ENCODE measurements at places on chromosomes 1 and 21. TPM values are rescaled to one million over a fixed set of nuclear protein-coding genes. Genes with fewer than 3 reads are reported as not detected.
A peak's percentile ranks its signal among the peaks of the same experiment; 100 is the strongest.

DNA sequence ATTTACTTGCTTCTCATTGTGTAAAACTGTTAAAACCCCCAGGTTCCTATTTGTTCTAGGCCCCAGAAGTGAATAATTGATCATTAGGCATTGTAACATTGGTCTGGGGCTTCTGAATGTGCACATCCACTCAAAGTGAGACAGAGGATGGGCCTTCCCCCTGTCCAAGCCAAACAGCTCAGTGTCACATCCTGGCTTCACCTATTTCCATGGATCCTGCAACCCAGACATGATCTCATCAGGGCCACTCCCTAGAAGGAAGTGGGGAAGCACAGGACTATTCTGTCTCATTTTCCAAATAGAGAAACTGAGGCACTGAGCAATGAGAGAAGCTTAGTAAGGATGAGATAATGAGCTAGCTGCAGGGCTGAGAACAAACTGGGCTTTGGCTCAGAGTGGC, 47.4 kb upstream of the TSPAN2 start:
- no peak overlapping the region for H3K4me3 ChIP-seq
- no peaks in the 10 kb centered on the region for H3K4me1 ChIP-seq

- no peaks in the 10 kb centered on the region for H3K27me3 ChIP-seq
- H3K4me3 ChIP-seq: no peak overlapping the region
- H3K27ac ChIP-seq: no peak overlapping the region
- no peaks in the 10 kb centered on the region for H3K4me1 ChIP-seq
Observed at GRCh38 chr1:72202761-72203160, 79.6 kb downstream of the NEGR1 start.

- H3K4me3 ChIP-seq: no peak overlapping the region
- H3K36me3 ChIP-seq: no peaks in the 10 kb centered on the region
- no peak for ATAC-seq
- H3K27ac ChIP-seq: peak overlapping the region; percentile 65
- peaks cover 71% of the 10 kb centered on the region for H3K4me1 ChIP-seq
- H3K27me3 ChIP-seq: no peaks in the 10 kb centered on the region
Observed at GRCh38 chr1:8456991-8457390, 139.1 kb downstream of the SLC45A1 start.

GRCh38 chr1:112583366-112583765, 35.6 kb downstream of the ST7L start:
- ATAC-seq: no peak
- H3K27me3 ChIP-seq: no peaks in the 10 kb centered on the region
- no peaks in the 10 kb centered on the region for H3K4me1 ChIP-seq
- no peak overlapping the region for H3K4me3 ChIP-seq

DNA sequence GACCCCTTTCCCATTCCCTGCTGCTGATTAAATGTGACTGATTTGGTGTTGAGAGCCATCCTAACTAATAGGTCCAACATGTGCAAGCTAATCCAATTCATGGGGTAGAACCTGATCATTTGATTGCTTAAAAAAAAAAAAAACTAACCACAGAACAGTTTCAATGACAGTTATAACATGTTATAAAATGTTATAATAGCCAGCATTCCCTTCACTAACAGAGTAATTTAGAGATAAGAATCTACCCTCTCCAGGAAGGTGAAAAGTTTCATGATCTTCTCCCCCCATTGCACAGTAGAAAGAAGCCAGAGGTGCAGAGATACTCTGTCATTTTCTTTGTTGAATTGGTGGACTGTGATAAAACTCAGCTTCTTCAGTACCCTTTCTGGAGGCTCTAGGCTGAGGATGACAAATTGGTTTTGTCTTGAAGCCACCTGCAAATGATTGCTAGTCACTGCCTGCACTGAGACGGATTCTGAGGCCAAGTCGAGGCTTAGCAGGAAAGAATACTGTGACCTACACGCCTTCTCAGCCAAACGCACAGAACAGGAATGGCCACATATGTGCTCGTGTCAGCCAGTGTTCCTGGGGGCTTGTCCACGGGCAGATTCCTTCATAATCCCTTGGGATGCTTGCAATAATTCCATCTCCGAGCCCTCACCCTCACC, 215.7 kb upstream of the IRF2BP2 start:
- H3K4me1 ChIP-seq: peaks cover 14% of the 10 kb centered on the region
- no peak overlapping the region for H3K4me3 ChIP-seq
- H3K27ac ChIP-seq: no peak overlapping the region
- H3K27me3 ChIP-seq: no peaks in the 10 kb centered on the region
- no peaks in the 10 kb centered on the region for H3K36me3 ChIP-seq

DNA sequence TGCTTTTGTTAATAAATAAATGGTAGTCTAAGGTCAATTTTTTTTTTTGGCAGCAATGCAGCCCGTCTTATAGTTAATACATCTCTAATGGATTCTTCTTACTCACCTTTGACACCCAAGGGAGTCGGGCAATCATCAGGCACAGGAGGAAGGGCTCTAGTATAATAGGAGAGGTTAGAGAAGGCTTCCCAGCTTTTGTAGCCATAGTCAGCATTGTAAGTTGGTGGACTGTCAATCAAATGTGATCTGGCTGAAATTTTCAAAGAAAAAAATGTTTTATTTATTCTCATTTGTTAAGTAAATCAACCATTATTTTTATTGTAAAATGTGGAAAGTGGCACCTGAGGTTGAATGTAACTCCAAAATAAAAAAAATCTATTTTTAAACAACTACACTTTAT, 2.1 kb downstream of the PTGS2 start:
- H3K27ac ChIP-seq: no peak overlapping the region
- H3K36me3 ChIP-seq: peaks cover 49% of the 10 kb centered on the region
- ATAC-seq: no peak
- H3K4me3 ChIP-seq: no peak overlapping the region
- no peaks in the 10 kb centered on the region for H3K27me3 ChIP-seq
- no peaks in the 10 kb centered on the region for H3K4me1 ChIP-seq

DNA sequence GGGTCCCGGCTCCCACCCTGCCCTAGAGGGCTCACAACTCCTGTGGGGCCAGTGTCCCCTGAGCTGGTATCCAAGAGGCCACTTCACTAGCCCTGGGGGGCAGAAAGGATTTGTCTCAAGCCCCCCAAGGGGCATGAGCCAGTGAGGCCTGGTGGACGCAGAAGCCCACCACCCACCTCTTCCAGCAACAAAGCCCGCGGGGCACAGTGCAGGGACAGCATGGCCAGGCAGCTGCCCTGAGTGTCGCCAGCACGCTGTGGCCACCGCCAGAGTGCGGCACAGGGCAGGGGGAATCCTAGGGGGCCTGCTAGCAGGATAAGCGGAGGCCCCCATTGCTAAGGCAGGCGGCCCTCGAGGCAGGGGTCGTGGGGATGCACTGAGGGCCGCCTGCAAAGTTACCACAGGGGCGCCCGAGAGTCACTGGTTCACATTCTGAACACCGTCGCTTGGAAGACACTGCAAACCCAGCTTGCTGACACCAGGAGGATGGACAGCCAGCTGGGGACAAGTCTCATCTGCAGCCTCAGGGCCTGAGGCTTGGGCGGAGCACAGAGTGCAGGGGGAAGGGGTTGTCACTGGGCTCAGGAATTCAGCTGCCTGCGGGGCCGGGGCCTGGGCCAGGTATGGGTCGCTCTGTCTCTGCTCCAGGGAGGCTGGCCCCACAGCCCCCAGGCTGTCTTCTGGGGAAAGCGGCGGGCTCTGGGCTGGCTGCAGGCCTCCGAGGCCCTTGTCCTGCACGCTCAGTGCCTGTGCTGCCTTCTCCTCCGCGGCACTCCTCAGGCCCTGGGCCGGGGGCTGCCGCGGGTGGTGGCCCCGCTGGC, 26.8 kb downstream of the SLC19A1 start:
- peaks cover 41% of the 10 kb centered on the region for H3K36me3 ChIP-seq
- H3K4me1 ChIP-seq: no peaks in the 10 kb centered on the region
- no peak for ATAC-seq
- H3K27me3 ChIP-seq: no peaks in the 10 kb centered on the region
- H3K27ac ChIP-seq: no peak overlapping the region
- no peak overlapping the region for H3K4me3 ChIP-seq

DNA sequence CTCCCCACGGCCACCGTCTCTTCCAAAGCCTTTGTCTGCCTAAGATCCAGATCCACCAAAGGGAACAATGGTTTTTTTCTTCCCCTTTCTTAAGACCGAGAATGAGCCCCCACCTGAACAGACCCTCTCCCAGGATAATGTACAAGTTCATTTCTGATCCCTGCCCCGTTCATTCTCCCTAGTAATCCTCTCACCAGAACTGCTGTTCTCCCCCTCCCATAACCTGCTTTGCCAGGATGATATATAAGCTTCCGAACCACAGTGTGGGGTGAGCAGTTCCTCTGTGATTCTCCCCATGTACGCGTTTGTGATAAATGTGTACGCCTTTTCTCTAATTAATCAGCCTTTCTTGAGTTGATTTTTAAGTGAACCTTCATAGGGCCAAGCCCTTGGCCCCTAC, 4.9 kb downstream of the RD3 start:
- H3K27me3 ChIP-seq: peaks cover 7% of the 10 kb centered on the region
- no peaks in the 10 kb centered on the region for H3K36me3 ChIP-seq
- no peak for ATAC-seq
- no peaks in the 10 kb centered on the region for H3K4me1 ChIP-seq

DNA sequence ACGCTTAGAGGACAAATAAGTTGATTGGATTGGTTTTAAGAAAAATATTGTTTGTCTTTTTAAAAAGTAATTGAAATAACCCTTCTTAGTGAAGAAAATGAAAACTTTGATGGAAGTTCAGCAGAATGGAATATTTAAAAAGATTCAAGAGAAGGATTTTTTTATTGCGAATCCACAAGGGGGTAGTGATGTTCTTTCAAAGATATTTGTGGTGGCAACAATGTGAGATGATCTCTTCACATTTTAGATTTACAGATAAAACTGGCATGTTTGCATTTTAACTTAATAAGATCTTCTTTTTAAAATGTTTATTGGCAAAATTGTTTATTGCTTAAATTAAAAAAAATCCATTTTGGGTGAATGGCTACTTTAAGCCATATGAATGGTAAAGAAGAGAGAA, 8.9 kb downstream of the CAMTA1 start:
- H3K36me3 ChIP-seq: peaks cover 3% of the 10 kb centered on the region
- H3K4me3 ChIP-seq: no peak overlapping the region
- H3K4me1 ChIP-seq: peaks cover 6% of the 10 kb centered on the region

- ATAC-seq: no peak
Observed at GRCh38 chr1:214335567-214335966, 54.6 kb downstream of the SMYD2 start.

GRCh38 chr1:57112148-57112547, 146.3 kb upstream of the C8B start:
- no peaks in the 10 kb centered on the region for H3K4me1 ChIP-seq
- ATAC-seq: no peak
- H3K4me3 ChIP-seq: no peak overlapping the region
- no peaks in the 10 kb centered on the region for H3K27me3 ChIP-seq

DNA sequence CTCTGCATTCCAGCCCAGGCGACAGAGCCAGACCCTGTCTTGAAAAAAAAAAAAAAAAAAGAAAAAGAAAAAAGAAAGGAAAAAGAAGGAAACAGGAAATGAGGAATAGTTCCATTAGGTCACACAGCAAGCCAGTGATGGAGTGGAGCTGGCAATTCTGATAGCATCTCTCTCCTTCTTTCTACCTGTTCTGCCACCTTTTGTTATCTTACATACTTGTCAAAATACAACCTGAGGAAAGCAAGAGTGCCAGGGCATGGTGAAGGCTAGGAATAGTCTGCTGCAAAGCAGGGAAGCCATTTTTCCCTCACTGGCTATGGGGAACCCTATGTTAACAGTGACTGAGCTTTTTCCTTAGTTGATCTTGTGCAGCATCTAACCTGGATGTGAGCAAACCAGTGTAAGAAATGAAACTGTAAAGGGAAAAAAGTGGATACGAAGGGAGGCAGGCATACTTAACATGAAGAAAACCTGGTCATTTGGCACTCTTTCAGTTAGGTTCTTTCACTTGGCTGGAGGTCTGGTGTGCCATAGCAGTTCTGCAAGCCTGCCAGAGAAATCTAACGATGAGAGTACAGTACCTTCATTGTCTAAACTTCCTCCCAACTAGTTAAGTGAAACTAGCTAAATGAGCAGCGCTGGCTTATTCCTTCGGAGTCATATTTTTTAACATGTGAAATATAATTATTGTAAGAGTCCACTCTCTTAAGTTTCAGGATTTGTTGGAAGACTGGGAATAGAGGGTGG, 17.9 kb upstream of the THEM5 start:
- no peak for ATAC-seq
- H3K4me1 ChIP-seq: no peaks in the 10 kb centered on the region
- H3K27me3 ChIP-seq: peaks cover 2% of the 10 kb centered on the region
- H3K4me3 ChIP-seq: no peak overlapping the region
- H3K27ac ChIP-seq: no peak overlapping the region

Gene CORT
- total RNA-seq: not detected

Gene MR1
- total RNA-seq: 18.7 TPM

Gene WLS
- 254 TPM for total RNA-seq

Gene TMEM269
- not detected for total RNA-seq
